BE2C (cell line): ENCODE measurements at places on chromosomes 11 and 22.
A peak's percentile ranks its signal among the peaks of the same experiment; 100 is the strongest.

DNA sequence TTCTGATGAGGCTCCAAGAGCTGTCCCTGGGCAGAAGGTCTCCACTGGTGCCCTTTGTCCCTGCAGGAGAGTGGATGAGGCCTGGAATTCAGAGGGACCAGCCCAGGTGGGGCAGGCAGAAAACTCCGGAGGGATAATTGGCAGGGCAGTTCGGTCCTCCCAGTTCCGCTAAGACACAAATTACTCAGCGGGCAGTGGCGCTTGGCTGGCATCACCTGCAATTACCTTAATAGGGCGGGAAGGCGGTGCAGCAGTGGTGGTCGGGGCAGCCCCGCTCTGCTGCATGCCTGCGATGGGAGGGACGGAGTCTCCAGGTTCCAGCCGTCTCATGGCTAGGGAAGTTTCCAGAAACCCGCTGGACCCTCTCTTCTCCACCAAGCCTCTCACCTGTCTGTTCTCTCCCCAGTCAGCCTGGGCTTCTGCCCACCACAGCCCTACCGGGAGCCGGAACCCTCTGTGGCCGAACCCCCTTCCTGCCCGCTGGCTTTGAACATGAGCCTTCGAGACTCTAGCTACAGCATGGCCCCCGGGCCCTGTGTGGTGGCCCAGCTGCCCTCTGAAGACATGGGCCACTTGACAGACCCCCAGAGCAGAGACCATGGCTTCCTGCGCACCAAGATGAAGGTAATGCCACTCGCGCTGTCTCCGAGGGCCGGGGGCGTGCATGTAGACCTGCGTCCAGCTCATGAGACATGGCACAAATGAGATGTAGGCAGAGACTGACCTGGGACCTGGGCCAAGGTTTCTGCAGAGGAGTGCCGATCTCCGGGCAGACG, 7.0 kb downstream of the OVOL1 start:
- DNase-seq = no peak

GRCh38 chr11:105220121-105220520, 80.6 kb upstream of the CARD18 start:
- no peak for DNase-seq

- DNase-seq = peak; percentile 100
Measured at GRCh38 chr22:37696657-37697537, at the start of gene TRIOBP. Gene TRIOBP (plus strand): TSS chr22:37697048. CDS start chr22:37701366, 4,318 bp downstream.

DNA sequence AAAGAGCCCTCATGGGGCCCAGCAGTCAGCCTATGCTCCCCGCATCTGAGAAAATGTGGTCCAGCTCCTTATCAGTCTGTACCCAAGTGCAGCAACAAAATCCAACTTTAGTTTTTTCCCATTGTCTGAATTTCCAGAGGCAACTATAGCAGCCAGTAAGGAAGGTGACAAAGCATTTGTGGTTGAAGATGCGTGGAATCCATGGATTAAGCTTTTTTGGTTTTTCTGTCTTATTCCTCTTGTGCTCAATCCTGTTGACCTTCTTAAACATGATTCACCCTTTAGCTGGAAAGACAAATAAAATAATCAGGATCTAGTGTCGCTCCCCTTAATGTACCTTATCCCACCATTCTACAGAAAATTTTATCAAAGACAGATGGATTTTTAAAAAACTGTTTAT, 14.3 kb downstream of the GDPD4 start:
- DNase-seq = no peak

- DNase-seq = no peak
Measured at GRCh38 chr11:126546191-126546590, 190.7 kb downstream of the ST3GAL4 start.

DNA sequence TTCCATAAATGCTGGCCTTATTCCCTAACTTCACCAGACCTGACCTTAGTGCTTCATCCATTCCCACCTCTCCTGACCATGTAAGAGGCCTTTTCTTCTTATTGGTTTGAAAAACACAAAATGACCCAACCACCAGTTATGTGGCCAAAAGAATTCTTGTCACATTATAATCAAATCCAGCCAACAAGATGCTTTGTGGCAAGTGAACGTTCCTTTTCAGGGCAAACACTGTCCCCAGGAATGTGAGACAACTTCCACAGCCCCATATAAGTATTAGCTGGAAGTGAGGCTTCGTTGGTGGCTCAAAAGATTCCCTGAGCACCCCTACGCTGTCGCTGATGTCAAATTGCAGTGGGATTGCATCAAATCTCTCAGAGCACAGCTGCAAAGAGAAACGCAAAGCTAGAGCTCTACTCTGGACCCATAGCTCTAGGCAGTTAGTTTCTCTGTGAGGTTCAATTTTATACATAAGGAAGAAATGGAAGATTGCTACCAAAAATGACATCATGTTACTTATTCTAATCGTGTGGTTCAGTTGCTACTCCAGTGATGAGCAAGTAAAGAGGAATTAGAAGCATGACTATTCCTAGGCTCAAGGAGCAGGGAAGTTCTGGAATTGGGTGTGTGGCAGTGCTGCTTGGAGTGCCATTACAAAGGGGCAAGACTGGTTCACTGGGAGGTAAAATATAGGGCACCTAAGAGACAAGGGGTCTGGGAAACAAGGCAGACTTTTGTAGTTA, 26.1 kb downstream of the GLYATL1 start:
- DNase-seq = no peak

- no peak for DNase-seq
Measured at GRCh38 chr22:41524809-41525449, 19.3 kb downstream of the POLR3H start.

GRCh38 chr11:43489869-43490465, 131.2 kb downstream of the TTC17 start:
- DNase-seq = no peak

- DNase-seq = no peak
Measured at GRCh38 chr11:83097429-83098075, 25.9 kb upstream of the RAB30 start.

GRCh38 chr11:102111011-102111786, 952 bp downstream of the YAP1 start:
- DNase-seq = peak; percentile 8

DNA sequence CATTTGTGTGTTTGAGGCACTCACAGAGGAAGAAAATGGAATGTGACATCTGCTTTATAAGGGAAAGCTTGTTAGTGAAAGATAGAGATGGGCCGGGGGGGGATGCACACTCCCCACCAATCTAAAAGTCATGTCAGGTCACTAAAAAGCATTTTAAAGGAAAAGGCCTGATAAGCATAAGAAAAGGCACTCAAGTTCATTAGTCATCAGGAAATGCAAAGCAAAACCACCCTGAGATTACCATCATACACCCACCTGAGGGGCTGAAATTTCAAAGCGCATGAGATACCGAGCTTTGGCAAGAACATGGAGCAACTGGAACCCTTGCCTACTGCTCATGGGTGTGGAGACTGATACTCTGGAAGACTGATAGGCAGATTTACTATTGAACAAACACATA, 77.9 kb upstream of the ANO1 start:
- no peak for DNase-seq
